ENCODE measurements at places on chromosomes 6 and 20. TPM values are rescaled to one million over a fixed set of nuclear protein-coding genes. Genes with fewer than 3 reads are reported as not detected.
A peak's percentile ranks its signal among the peaks of the same experiment; 100 is the strongest.

The PPP1R16B gene
- total RNA-seq: 0.14 TPM

The PTPRT gene
- total RNA-seq: not detected

The MTFR2 gene
- total RNA-seq: 10.3 TPM

The SPATS1 gene
- not detected for total RNA-seq

The CALHM5 gene
- total RNA-seq: 3.8 TPM

The C6orf132 gene
- 0.02 TPM for total RNA-seq

The GPR6 gene
- not detected for total RNA-seq

The ELOVL2 gene
- 9.4 TPM for total RNA-seq

The DYNLT2 gene
- total RNA-seq: 2.8 TPM

- no peak for DNase-seq
Measured at GRCh38 chr6:151381722-151382121, 9.6 kb downstream of the ZBTB2 start.

GRCh38 chr6:34084591-34085290 is 61.1 kb downstream of the GRM4 start:
- no peak for DNase-seq

- no peak for DNase-seq
Measured at GRCh38 chr6:111673532-111673931, 67.9 kb upstream of the TRAF3IP2 start.

DNA sequence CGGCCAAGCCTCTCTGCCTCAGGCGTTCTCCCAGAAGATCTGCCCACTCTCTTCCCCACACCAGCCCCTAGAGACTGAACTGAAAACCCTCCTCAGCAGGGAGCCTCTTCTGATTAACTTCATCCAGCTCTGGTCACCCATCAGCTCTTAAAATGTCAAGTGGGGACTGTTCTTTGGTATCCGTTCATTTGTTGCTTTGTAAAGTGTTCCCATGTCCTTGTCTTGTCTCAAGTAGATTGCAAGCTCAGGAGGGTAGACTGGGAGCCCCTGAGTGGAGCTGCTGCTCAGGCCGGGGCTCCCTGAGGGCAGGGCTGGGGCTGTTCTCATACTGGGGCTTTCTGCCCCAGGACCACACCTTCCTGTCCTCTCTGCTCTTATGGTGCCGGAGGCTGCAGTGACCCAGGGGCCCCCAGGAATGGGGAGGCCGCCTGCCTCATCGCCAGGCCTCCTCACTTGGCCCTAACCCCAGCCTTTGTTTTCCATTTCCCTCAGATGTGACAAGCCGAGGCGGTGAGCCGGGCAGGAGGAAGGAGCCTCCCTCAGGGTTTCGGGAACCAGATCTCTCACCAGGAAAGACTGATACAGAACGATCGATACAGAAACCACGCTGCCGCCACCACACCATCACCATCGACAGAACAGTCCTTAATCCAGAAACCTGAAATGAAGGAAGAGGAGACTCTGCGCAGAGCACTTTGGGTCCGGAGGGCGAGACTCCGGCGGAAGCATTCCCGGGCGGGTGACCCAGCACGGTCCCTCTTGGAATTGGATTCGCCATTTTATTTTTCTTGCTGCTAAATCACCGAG is 14.2 kb downstream of the VEGFA start:
- DNase-seq: no peak

DNA sequence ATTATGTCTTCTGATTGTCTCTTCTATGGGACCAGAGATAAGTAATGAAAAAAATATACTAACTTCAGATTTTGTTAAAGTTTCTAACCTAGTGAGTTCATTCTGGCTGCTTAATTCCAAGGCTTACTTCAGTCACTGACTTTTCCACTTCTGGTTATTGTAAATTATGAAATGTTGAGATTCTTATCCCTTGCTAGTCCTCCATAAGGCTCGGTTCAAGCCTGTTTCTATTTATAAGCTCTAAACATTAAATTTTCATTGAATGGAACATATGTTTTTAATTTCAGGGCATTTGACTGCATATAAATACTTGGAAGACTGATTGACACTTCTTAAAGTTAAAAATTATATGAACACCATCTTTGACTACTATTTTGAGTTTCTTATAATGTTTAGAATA is 23.6 kb upstream of the NKAIN2 start:
- no peak for DNase-seq

- no peak for DNase-seq
Measured at GRCh38 chr6:75176076-75176582, 29.7 kb downstream of the COL12A1 start.

DNA sequence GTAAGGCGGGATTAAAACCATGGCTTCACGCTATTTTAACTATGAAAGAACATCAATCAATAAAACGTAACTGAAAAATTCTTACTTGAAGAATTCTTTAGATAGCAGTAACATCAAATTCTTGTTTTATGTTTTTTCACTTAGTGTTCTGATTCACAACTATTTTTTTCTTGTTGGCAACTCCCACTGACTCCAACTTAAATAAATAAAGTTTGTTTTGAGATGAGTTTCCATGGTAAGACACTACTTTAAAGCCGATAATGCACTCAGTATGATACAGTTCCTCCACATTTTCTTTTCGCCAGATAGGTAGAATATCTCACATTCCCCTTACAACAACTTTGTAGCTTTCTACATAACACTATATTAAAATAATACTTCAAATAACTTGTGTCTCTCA is 33.1 kb upstream of the CNKSR3 start:
- DNase-seq: no peak

GRCh38 chr6:89148016-89148750 is 2.3 kb downstream of the PM20D2 start:
- DNase-seq: no peak

DNA sequence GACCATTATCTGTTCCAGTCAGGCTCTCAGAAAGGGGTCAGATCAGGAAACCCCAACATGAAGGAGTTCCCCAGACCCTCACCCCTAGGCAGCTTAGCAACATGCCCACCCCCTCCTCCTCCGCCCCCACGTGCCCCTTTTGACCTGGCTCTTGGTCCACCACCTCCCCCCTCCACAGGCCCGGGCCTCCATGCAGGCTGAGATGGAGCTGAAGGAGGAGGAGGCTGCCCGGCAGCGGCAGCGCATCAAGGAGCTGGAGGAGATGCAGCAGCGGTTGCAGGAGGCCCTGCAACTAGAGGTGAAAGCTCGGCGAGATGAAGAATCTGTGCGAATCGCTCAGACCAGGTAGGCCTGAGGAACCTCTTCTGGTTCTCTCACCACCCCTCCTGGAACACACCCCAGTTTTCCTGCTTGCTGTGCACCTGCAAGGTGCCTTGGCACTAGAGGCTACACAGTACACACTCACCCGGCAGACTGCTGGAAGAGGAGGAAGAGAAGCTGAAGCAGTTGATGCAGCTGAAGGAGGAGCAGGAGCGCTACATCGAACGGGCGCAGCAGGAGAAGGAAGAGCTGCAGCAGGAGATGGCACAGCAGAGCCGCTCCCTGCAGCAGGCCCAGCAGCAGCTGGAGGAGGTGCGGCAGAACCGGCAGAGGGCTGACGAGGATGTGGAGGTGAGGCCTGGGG is 21.9 kb downstream of the DEF6 start:
- DNase-seq: no peak

DNA sequence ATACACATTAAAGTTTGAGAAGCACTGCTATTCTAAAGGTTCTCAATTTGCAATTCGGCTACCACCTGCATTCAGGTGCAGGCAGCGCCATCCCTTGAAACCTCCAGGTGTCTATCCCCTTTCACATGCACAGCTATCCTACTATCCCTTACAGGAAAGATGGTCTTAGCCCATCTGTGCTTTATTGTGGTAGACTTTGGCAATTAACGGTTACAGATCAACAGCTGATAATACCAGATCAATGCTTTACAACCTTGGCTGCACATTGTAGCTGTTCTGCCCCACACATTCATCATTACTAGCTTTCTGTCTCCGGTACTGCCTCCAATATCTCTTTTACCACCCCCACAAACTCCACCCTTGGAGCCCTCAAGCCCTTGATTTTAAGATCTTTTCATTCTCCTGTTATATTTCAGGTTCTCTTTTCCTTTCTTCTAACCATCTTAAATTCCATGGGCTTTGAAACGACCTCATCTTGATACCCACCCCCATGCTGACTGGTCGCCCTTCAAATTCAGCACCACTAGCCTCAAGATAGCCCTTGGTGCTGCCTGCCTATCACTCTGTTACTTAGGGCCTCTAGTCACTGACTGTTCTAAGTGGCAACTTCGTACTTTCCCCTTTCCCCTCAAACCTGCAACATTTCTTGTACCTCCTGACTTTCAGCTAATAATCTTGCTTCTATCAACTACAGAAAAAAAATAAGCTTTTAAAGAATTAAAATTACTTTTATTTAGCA is 50.8 kb downstream of the SPTLC3 start:
- DNase-seq: no peak

- no peak for DNase-seq
Measured at GRCh38 chr6:63690221-63690620, 54.6 kb downstream of the PHF3 start.

GRCh38 chr6:89895276-89895874 is 1.1 kb downstream of the GJA10 start:
- peak; percentile 56 for DNase-seq

DNA sequence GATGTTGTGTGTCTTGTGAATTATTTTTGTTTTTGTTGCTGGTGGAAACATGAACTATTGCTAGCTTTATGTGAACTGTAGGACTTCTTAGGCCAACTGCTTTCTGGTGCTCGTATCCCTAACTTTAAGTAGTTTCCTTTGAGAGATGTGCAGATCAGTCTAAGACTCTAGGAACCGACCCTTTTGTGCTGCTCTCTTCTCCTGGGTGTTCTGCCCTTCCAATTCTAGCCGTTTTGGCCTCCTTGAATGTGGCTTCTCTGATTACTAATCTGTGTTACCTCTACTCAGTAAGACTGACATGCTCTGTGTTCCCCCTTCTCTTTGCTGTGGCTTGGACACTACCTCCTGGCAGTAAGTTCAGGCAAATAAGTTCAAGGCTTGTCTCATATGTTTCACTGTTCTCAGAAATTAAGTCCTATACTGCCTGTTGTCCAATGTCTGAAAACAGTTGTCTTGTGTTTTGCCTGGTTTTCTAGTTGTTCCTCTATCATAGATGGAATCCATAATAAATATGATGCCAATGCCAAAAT is 58.0 kb downstream of the FOXO3 start:
- DNase-seq: no peak

DNA sequence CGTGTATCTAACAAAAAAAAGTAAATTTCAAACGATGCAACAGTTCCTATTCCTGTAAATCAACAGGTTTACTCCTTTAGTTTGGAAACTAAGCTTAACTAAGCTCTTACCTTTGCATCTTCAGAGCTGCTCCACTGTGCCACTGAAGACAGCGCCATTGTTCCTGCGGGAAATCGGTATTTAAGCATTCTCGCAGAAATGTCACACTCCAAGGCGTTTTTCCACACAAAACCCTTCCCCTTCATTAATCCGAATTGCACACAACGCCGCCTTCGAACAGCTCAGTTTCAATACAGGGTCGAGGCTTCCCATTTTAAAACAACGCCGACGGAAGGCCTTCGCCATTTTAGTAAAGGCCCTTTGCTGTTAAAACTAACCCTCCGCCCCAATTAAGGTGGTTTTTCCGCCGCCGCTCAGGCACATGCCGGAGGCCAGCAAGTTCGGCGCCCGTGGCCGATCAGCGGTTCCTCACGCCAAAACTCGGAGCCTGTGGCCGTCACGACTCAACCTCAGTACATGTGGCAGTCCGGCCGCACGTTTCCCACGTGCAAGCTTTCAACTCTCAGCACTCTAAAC is 35.4 kb upstream of the SYNCRIP start:
- DNase-seq: no peak

DNA sequence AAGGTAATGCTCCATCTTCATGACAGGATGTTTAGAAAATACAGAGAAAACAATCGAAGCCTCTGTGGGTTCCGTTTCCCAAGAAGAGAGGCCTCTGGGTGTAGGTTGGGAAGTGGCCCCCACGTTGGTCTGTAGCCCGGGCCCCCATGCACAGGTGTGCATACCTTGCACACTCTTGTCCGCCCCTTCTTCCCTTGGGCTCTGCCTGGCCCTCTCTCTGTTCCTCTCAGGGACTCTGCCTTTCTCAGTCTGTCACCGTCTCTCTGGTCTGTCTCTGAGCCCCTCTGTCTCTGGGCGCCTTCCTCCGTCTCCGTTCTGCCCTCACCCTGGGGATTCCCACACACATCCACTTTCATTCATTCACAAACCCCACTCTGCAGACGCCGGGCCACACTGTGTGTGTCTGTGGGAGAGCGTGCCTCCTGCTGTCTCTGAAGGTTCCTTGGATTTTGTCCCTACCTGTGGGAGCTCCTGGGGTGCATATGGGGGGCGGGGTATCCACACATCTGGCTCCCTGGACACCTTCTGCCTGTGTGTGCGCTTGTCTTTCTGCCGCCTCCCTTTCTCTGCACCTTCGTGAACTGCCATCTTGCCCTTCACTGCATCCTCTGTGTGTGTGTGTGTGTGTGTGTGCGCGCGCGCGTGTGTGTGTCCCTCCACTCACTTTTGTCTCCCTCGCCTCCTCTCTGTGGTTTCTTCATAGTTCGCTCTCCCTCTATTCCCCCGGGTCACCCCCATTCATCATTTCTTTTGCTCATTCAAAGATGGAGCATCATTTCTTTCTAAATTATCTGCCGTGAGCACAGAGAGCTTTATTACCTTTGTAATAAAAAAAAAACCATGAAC is 75.3 kb downstream of the SRC start:
- DNase-seq: no peak

DNA sequence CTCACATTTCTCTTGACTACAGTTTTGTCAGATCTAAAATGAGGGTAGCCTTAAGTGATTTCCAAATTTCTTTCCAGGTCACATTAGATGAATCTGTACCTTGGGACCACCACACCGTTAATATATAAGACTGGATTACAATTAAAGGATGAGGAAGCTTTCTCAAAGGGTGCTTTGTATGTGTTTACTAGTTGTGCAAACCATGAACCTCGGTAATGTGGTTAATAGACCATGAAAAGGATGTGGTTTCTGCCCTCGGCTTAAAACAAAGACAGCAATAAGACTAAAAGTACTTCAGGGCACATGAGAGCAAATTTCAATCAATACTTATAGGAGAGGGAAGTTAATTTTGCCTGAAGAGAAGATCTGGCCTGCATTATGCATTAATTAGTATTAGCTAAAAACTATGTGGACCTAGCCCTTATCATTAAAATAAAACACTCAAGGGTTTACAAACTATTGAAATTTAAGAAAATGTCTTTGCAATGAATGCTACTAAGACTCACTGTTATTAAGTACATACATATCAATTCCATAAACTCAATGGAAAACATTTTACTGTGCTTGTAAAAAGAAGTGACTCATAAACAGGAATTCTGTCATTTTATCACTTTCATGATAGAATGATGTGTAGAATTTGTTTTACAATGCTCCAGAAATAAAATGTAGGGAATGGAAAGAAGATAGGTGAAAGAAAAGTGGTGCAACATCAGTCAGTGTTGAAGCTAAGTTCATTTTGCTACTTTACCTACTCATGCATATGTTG is 936 bp upstream of the TMX4 start:
- no peak for DNase-seq

- peak; percentile 8 for DNase-seq
Measured at GRCh38 chr6:70299456-70299855, 3.4 kb downstream of the COL9A1 start.

GRCh38 chr6:169652896-169653295 is 48.9 kb downstream of the WDR27 start:
- no peak for DNase-seq

Data from A172 (cell line).